ENCODE measurements at places on chromosomes 12 and 14.

DNA sequence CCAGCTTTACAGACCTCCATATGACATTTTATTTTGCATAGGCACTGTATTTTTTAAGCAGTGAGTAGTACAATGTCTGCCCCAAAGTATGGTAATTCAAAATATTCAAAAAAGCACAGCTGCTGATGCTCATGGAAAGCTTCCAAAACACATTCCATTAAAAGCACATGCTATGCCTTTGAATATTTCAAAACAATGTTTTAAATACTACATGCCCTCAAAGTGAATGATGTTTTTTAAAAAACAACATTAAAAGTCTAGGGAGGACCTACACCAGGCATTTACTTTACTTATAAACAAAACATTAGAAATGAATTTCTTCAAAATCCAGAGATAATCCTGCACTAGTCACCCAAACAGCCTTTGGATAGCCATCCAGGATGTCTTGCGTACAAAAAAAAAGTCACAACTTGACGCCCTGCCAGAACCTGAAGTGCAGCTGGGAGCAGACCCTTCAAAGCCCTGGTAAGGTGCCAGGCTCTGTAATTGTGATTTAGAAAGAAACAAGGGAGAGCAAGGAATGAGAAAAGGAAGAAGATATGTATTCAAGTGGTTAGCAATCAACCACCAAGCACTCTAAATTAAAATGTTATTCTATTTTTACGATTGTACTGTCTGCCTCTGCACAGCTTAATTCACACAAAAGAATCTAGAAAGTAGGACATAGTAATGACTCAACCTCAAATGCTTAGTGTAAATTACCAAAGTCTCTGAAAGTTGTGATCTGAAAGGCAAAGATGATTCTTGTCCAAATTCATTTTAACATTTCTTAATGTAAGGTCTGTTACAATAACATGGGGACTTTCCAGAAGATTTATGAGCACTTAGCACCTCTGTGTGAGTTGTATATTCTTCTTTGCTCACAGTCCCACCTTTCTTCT is 31.9 kb downstream of the CEP83 start:
- DNase-seq, result no peak

DNA sequence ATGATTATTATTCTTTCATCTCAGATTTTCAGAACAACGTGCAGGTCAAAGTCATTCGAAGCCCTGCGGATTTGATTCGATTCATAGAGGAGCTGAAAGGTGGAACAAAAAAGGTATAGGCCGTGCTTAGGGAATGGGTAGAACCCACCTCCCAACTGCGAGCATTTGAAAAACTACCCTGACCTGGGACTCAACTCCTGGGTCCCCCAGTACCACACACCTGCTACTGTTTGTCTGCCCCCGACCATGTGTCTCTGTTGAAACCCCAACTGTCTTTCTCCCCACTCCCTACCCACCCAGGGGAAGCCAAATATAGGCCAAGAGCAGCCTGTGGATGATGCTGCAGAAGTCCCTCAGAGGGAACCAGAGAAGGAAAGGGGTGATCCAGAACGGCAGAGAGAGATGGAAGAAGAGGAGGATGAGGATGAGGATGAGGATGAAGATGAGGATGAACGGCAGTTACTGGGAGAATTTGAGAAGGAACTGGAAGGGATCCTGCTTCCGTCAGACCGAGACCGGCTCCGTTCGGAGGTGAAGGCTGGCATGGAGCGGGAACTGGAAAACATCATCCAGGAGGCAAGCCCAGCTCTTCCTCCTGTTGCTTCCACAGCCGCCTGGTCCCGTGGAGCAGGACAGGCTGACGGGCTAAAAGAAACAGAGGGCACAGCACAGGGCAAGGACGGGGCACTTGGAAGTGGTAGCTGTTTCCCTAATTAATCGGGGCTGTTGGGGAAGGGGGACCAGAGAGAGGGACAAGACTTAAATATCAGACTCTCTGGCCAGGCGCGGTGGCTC is 20.5 kb downstream of the AGAP2 start:
- no peak for DNase-seq

DNA sequence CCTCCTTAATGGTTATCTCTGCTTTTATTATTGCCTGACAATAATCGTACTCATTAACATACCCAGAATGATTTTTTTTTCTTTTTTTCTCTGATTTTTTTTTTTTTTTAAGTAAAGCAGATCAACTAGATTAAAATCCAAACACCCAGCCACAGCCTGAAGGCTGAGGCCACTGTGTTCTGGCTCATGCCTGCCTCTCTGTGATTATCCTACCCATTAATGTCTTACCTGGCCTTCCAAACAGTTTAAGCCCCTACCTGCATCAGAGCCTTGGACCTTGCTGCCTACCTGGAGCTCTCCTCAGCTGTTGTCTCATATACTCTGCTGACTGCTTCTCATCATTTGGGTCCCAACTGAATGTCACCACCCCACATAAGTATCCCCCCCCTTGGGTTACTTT is 6.8 kb upstream of the TMED10 start:
- DNase-seq, result no peak

DNA sequence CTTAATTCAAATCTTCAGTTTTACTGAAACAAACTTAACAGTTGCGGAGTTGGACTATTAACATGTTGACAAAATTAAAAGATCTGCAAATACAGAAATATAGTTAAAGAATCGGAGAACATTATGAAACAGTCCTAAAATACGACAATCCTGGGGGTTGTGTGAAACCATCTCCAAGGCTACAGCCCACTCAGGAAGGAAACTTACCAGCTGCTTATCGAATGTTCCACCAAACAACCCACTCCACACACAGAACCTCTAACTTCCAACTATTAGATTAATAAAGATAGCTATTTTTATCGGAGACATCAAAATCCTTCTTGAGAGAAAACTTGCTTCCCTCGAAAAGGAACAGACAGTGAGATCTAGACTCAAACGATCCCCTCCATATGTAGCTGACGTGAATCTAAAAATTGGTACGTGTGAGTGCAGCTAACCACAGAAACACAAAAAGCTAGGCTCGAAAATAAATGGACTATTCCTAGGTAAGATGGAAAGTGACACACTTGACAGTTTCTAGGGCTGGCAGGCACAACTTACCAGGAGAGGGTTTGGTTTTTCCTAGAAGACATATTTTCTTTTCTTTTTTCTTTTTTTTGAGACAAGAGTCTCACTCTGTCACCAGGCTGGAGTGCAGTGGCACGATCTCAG is 12.9 kb downstream of the VPS37B start:
- no peak for DNase-seq

- DNase-seq, result no peak
These were observed 54.4 kb upstream of the KCNA1 start for GRCh38 chr12:4855121-4855924.

GRCh38 chr12:27732281-27732680 is 21.6 kb downstream of the MRPS35 start:
- no peak for DNase-seq

- no peak for DNase-seq
These were observed 70.5 kb downstream of the LMNTD1 start for GRCh38 chr12:25482625-25483024.

- no peak for DNase-seq
These were observed 76.8 kb downstream of the ATXN7L3B start for GRCh38 chr12:74614426-74614825.

DNA sequence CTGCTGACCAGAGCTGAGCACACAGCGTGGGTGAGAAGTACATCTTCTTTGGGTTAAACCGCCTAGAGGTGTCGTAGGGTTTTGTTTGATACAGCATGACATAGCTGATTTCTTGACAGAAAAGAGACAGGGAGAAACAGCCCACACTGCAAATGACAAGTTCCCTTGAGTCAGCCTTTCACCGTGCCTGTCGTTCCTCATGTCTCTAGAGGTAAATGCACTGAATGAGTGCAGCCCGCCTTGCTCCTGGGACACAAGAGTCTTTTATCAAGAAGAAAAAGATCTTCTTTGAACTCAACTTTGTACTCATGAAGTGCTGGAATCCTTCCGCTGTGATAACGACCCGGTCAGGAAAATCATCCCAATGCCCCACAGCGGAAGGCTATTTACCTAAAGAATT is 77.6 kb downstream of the TMEM132D start:
- no peak for DNase-seq

DNA sequence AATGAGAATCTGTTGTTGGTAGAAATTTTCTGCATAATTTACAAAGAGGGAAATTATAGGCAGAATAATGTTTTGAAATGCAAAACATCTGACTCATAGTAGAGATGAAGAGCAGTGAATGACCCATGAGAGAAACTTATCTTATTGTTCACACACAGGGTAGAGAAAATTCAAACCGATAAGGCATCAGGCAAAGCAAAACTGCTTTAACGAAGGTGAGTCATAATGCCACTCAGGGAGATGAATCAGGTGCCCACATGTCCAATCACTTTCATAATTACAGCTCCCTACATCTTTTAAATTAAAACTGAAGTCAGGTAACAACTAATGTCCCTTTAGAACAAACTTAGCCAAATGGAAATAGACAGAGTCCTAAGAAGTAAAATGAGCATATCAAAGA is 265.6 kb upstream of the GARIN6 start:
- DNase-seq, result no peak

DNA sequence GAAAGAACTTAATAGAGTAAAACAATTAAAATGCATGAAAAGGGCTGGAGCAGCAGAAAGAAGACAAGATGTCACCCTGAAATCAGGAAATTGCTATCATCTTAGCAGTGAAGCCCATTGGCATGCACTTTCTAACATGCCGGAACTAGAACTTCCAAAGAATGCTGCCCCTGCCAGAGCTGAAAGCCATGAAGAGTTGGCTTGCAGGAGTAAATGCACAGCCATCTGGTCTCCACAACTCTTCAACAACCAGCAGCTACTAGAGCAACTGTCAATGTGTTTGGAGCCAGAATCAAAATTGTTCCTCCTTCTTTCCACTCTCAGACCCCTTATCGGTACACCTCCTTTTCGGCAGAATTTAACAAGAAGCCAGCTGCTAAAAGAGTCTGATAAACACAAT is 414.1 kb downstream of the KCNH5 start:
- DNase-seq, result no peak

- no peak for DNase-seq
These were observed 34.6 kb downstream of the PRIMA1 start for GRCh38 chr14:93753647-93754046.

- DNase-seq, result no peak
These were observed 201.2 kb downstream of the SYNE2 start for GRCh38 chr14:64053694-64054669.

DNA sequence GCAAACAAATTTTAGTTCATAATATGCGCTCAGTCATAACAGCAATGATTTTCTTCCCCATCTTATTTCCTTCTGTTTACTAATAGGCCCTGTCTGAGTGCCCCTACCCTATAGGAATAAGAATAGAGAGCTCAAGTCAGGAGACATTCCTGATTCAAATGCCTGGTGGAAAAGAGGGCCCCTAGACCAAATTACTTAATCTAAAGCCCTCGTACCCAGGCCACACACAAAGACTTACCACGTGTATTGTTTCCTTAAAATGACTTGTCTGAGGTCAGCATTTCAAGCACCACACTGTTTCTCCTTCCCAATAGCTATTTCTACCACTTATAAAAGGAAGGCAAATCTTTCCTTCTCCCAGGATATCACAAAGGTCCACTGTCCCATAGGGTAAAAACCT is 314.9 kb upstream of the TMTC1 start:
- no peak for DNase-seq

- DNase-seq, result no peak
These were observed 100.0 kb downstream of the VRK1 start for GRCh38 chr14:96897184-96897583.

DNA sequence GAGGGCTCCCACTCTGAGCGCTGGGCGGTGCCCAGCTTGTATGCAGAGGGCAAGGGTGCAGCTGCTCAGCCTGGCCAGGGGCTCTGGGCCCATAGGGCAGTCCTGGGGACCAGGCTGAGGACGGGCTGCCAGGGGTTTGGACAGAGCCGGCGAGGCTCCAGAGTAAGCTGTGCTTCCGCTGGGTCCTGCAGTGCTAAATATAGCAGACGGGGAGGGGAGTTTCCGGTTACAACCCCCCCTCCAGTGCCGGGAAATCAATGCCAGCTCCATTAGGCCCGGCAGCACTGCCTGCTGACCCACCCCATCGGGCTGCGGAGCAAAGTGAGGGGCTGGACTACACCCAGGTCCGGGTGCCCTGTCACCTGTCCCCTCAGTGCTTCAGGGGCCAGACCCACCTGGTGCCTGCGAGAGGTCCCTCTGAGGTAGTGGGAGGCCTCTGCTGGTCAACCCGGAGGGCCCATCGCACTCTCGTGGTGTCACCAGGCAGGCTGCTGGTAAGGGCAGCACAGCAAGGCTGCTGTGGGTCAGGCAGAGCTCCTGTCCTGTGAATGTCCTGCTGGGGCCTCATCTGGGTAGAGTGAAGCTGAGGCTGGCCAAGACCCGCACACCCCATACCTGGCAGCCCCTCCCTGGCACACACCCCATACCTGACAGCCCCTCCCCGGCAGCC is 2.6 kb upstream of the JAG2 start:
- DNase-seq, result no peak

DNA sequence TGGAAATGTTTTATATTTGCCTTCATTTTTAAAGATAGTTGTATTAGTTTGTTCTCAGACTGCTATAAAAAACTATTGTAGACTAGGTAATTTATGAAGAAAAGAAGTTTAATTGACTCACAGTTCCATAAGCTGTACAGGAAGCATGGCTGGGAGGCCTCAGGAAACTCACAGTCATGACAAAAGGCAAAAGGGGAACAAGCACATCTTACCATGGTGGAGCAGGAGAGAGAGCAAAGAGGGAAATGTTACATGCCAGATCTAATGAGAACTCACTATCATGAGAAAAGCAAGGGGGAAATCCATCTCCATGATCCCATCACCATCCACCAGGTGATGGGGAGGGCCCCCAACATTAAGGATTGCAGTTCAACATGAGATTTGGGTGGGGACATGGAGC is 35.5 kb upstream of the UNC79 start:
- no peak for DNase-seq

GRCh38 chr14:94998685-94999084 is 158.6 kb downstream of the DICER1 start:
- no peak for DNase-seq

DNA sequence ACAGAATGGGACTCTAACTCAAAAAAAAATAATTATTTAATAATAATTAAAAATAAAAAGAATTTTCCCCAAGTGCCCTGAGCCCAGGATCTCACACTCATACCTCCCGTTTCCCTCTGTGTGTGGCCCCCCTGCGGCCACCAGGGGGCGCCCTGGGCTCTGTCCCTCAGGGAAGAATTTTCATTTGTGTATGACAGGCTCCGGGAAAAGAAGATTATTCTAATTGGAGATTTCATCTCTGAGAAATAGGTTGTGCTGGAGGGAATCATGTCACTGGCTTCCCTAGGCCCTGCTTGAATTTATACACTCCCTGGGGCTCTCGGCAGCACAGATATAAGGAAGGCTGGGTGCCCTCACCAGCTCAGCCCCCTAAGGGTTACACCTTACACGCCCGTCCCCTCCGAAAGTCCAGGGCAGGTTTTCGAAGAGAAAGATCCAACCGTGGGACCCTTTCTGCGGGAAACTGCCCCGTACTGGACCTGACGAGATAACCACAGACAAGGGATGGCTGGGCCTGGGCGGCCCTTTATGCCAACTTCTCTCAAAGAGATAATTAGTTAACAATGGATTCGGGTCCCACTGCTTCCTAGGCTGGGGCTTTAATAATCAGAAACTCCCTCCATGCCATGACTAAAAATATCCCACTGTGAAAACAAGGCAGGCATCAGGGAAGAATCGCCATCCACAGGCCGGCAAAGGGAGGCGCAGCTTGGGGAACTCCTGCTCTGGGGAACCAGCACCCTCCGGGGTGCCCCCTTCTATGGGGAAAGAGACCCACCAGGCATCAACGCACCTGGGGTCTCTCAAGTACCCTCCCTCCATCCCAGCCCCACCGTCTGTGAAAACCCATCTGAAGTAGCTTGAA is 80.7 kb downstream of the KDM2B start:
- DNase-seq, result no peak

Data from epithelial cell of prostate (primary cell).